NCI-H187 (cell line): ENCODE measurements at places on chromosomes 1 and 21.
A peak's percentile ranks its signal among the peaks of the same experiment; 100 is the strongest.

GRCh38 chr21:42101246-42101645 is 30.1 kb downstream of the UMODL1 start:
- no peak for DNase-seq

DNA sequence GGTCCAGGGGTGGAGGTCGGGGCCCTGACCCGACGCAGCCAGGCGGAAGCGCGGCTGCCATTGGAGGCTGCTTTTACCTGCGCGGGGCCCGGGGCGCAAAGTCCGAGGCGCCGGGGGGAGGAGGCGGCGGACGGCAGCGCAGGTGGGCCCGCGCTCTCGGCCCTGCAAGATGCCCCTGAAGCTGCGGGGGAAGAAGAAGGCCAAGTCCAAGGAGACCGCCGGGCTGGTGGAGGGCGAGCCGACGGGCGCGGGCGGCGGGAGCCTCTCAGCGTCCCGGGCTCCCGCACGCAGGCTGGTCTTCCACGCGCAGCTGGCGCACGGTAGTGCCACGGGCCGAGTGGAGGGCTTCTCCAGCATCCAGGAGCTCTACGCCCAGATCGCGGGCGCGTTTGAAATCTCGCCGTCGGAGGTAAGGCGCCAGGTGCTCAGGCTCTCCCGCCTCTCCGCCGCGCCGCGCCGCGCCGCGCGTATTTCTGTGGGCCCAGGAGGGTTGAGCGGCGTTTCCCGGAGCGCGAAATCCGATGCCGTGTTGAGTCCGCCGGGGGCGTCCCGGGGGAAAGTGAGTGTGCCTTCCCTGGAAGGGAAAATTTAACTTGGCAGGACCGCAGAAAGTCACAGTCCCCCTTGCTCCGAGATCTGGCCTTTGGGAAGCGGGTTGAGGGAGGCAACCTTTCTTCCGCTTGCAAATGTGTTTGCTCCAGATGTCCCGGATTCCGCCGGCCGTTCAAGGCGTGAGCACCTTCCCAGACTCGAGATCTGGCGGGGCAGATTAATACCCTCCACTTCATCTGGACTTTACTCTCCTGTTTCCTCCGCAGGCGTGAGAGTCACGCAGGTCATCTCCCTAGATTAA is at the start of gene GIPC2:
GIPC2 (plus strand) TSS at position 41 of the 853 bp plus-strand sequence; CDS start at position 170, 129 bp downstream.
- no peak for DNase-seq

DNA sequence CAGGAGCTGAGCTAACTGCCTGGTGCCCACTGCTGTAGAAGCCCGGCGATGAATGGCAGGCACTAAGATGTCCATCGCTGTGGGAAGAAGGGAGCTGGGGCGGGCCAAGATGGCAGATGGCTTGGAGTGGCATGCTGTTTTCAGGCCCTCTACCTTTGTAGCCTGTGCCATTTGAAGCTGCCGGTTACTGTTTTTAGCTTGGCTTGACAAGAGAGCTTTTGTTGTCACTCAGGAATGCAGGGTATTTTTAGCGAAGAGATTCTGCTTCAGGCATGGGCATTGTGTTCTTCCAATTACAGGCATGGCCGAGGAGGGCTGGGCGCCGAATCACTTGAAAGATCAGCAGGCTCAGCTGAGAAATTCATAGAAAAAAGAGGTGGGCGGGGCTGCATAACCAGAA is 348.7 kb downstream of the RPS6KC1 start:
- DNase-seq = peak; percentile 4

DNA sequence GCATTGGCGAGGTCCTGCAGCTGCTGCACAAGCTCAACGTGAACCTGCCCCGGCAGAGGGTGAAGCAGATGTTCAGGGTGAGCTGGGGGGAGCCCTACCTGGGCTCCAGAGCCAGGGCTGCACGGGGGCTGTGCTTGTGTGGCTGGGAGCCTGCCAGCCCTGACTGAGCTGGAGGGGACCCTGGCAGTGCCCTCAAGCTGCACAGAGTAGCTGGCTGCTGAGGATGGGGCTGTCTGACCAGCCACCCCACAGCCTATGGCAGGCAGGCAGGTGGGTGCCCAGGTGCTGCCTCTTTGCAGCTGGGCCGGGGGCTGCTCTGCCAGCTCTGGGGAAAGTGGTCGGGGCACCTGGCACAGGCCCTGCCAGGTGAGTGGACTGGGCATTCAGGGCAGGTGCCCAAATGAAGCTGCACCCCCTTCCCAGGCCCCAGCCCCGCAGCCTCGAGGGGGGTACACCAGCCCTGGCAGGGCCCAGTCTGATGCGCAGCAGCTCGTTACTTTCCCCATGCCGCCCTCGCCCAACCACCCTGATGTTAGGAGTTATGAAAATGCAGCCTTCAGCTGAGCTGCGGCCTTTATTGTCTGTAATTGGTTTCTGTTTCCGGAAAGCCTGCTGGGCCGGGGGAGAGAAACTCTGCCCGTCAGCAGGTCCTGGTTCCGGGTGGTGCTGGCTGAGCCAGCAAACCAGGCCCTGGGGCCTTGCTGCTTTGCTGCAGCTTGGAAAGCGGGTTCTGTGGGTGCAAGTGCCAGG is 4.3 kb downstream of the PLCH2 start:
- DNase-seq = no peak

- DNase-seq = no peak
Observed at GRCh38 chr1:175857756-175858155, 114.4 kb upstream of the TNR start.

DNA sequence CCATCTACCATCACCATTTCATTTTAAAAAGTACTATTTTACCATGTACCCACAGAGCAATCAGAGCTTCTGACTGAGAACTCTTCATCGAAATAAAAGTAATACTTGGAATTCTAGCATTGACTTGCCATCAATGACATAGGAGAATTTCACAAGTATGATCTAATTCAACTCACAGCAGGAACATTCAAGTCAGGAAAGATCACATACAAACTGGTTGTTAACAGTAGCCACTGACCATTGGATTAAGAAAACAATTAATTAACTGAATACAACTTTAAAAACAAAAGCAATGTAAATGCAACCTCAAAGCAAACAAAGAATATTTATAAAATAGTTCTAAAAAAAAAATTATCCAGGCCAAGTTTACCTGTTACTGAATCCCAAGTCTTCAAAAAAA is 18.8 kb downstream of the RNF115 start:
- no peak for DNase-seq

DNA sequence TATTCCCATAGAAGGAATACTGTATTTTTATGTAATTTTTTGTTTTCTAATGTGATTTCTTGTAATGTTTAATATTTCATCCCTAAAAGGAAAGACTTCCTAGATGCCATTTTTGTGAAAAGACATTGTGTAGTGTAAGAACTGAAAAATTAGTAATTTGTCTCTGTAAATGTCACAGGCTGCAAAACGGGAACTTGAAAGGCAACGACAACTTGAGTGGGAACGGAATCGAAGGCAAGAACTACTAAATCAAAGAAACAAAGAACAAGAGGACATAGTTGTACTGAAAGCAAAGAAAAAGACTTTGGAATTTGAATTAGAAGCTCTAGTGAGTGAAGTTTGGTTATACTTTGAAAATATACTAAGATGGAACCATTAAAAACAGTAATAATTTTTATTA is 132.2 kb downstream of the ITSN1 start:
- DNase-seq = no peak

GRCh38 chr1:29186252-29186651 is 4.6 kb upstream of the SRSF4 start:
- no peak for DNase-seq

GRCh38 chr21:43354026-43354420 is 72.9 kb downstream of the SIK1 start:
- no peak for DNase-seq

GRCh38 chr1:212769459-212770167 is 22.0 kb downstream of the NSL1 start:
- DNase-seq = no peak

GRCh38 chr1:6976044-6976375 is 190.8 kb downstream of the CAMTA1 start:
- DNase-seq = no peak

GRCh38 chr1:30437059-30437576 is 286.3 kb downstream of the MATN1 start:
- no peak for DNase-seq

DNA sequence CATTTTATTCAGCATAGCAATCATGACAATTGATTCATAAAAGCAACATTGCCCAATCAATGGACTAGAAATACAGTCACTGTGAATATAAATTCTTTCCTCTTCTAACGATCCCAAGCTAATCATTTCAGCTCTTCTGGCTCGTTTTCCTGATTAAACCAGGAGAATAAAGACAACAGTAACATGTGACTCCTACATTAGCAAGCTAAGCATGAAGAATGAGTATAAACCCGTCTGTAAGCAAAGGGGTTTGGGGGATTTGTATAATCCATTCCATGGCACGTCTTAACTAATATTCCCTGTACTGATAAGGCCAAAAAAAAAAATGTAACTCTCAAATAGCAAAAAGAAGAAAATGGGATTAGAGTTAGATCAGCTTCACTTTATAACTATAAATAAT is 21.6 kb downstream of the IRF2BP2 start:
- DNase-seq = no peak

DNA sequence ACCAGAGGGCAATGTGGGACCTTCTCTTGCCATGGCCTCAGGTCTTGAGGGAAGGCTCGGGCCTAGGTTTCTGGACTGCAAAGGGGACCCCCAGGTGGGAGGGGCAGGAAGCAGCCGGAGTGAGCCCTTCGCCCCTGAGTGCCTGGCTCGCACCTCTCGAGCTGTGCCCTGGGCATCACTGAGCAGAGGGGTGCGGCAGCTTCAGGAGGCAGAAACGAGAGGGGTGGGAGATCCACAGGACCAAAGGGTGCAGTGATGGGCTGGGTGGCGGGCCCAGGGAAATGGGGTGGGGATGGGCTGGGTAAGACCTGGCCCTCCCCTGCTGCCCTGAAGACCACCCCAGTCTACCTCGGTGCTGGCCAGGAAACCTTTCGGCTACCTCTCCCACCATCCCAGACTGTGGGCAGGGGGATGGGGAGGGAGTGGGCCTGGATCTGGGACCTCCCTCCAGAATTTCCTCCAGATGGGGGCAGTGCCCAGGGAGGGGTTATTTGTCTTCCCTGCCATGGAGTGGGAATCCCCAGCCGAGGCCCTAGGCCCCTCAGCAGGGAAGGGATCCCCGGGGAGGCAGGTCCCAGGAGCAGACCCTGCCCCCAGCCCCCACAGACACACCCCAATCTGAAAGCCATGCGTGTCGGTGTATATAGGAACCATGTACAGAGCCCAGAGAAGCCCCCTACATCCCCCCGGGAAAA is 21.3 kb downstream of the A3GALT2 start:
- DNase-seq = no peak

- no peak for DNase-seq
Observed at GRCh38 chr21:37675202-37675801, 241.0 kb downstream of the KCNJ6 start.

- no peak for DNase-seq
Observed at GRCh38 chr1:5738911-5739462, 253.2 kb downstream of the NPHP4 start.

DNA sequence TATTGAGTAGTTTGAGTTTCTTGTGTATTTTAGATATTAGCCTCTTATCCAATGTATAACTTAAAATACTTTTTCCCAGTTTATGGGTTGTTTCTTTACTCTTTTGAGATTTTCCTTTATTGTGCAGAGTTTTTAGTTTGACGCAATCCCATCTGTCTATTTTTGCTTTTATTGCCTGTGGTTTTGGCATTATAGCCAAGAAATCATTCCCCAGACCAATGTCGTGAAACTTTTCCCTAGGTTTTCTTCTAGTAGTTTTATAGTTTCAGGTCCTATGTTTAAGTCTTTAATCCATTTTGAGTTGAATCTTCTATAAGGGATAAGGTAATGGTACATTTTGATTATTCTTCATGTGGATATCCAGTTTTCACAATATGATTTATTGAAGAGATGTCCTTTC is 87.6 kb downstream of the LEPR start:
- no peak for DNase-seq

- DNase-seq = no peak
Observed at GRCh38 chr1:110092991-110093390, 19.3 kb upstream of the UBL4B start.

DNA sequence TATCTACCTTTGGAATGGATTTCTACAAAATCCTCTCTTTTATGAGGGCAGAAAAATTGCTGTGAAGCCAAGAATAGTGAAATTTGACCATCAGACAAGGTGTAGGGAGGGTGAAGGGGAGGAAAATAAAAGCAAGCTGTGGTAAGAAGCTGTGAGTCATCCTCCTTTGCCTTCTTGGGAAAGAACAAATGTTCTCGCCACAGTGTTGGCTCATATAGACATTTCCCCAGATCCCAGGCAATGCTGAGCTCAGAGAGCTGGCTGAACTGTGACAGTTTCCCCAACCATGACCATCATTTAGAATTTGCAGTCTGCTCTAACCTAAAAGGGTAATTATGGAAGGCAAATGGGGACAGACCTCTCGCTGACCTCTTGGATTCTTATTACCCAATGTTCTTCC is 235.4 kb downstream of the PBX1 start:
- DNase-seq = no peak

DNA sequence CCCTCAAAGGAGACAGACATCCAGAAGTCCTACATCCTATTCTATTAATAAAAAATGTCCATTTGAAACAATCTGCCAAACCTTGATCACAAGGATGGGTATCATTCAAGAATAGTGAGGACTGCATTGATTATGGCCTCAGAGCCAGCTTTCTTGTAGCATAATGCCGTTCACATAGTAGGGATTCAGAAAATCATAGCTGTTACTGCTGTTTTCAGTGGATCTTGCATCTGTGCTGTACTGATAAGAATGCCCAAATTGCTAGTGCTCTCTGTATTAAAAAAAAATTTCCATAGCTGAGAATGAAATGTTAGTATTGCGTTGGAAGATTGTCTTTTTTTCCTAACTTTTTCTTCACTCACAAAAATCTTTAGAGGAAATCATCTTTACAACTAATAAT is 19.1 kb downstream of the BRDT start:
- no peak for DNase-seq

DNA sequence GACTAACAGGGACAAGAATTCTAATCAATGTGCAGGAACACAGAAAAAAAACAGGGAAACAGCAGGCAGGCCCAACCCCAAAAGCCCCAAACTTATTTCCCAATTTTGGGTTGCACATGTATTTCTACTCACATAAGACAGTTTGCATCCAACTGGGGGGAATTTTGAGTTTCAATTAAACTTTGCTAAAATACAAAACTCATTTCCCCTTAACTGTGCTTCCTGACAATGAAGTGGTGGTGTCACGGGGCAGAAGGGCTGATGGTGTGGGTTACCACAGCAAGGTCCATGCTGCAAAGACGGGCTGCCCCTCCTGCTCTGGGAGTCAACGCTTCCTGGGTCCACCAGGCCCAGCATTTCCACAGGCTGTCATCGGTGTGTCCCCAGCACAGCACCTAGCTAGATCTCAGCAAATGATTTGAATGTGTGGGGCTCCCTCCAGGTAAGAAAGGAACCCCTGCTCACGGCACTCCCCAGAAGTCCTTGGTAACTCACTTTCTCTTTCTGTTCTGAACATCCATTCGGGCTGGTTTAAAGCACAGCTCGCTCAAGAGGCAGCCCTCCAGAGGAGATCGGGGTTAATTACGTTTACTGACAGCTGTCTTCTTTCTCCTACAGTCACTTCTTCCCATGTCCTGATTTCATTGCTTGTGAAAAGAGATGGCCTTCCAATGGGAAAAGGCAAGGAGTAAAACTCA is 27.4 kb downstream of the HIVEP3 start:
- no peak for DNase-seq

- DNase-seq = no peak
Observed at GRCh38 chr1:42379794-42380585, 602 bp upstream of the RIMKLA start.

GRCh38 chr21:43362321-43362791 is 64.6 kb downstream of the SIK1 start:
- DNase-seq = no peak

- DNase-seq = no peak
Observed at GRCh38 chr1:162020150-162020549, 3.5 kb downstream of the OLFML2B start.
